ENCODE measurements at places on chromosomes 16 and 17.
A peak's percentile ranks its signal among the peaks of the same experiment; 100 is the strongest.

DNA sequence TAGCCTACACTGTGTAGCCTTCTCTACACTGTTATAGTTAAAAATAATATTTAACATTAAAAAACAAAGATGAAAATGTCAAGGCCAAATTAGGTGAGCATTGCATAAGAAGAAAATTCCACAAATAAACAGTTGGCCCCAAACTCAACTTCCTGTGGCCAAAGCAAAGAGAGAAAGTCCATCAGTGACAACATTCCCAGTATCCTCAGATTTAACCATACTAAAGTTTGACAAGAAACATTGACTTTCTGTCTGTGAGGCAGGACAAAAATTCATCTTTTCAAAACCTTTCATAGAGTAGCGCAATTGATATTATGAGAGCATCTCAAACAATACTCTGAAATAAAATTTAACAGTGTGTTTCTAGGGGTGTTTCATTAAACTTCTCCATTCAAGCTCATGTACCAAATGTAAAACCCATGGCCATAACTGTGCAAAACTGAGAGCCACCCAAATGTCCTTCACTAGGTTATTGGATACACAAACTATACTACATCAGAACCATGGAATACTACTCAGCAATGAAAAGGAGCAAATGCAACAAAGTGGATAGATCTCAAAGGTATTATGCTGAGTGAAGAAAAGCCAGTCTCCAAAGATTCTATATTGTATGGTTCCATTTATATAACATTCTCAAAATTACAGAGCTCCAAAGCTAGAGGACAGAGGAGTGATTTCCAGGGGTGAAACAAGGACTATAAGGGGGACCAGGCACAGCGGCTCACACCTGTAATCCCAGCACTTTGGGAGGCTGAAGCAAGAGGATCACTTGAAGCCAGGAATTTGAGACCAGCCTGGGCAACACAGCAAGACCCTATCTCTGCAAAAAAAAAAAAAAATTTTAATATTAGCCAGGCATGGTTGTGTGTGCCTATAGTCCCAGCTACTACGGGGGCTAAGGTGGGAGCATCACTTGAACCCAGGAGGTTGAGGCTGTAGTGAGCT is 38.7 kb downstream of the TMEM114 start:
- no peak for DNase-seq

GRCh38 chr16:57572978-57573728 is 30.7 kb downstream of the ADGRG5 start:
- DNase-seq: no peak

DNA sequence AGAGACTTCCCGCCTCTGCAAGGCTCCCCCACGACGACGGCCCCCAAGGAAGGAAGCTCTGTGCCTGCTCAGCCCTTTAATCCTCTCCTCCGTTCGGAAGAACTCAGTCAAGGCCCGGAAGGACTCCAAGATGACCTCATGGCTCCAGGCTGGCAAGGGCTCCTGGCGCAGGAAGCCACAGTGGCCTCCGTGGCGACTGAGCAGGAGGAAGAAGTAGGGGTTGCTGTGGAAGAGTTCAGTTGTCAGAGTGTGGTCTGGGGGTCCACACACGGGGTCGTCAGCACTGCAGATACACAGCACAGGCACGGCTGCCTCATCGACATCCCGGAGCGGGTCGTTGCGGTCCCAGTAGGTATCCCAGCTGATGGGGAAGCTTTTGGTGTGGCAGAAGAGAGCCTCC is 4.2 kb downstream of the ABHD15 start:
- DNase-seq: peak; percentile 76

- DNase-seq: no peak
These were observed 4.9 kb downstream of the CCL5 start for GRCh38 chr17:35875072-35875799.

- DNase-seq: peak; percentile 89
These were observed 79.0 kb downstream of the GAS7 start for GRCh38 chr17:10119203-10120108.

All from spleen (tissue), 13 donors.